CD4-positive, alpha-beta T cell treated with Interleukin-15 for 4 hours (primary cell): ENCODE measurements at places on chromosomes 3 and 15.

- no peak for DNase-seq
Measured at GRCh38 chr3:190378240-190378891, 9.6 kb upstream of the CLDN16 start.

- no peak for DNase-seq
Measured at GRCh38 chr3:124381575-124382333, 348.5 kb upstream of the UMPS start.

DNA sequence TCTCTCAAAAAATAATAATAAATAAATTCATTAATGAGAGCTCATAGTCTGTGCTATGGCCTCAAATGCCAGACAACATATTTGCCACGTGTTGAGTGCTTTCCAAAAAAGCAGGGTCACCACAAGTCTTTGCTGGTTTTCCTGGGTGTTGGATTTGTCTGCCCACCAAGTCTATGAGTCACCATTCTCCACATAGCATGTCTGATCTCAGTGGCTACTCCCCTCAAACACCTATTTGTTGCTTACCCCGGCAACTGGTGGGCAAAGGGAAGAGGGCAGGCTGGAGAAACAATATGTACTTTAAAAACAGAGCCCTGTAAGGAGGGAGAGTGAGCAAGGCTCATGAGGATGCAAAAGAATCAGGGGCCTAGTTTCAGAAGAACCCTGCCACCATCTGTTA lies 120.0 kb upstream of the ARRDC4 start:
- no peak for DNase-seq

- DNase-seq, result no peak
Measured at GRCh38 chr15:49644364-49644794, 23.5 kb downstream of the DTWD1 start.

- DNase-seq, result no peak
Measured at GRCh38 chr3:78141269-78141668, 1101.4 kb downstream of the ROBO2 start.

GRCh38 chr3:15310491-15311370 lies 21.7 kb downstream of the SH3BP5 start:
- DNase-seq, result peak; percentile 86

DNA sequence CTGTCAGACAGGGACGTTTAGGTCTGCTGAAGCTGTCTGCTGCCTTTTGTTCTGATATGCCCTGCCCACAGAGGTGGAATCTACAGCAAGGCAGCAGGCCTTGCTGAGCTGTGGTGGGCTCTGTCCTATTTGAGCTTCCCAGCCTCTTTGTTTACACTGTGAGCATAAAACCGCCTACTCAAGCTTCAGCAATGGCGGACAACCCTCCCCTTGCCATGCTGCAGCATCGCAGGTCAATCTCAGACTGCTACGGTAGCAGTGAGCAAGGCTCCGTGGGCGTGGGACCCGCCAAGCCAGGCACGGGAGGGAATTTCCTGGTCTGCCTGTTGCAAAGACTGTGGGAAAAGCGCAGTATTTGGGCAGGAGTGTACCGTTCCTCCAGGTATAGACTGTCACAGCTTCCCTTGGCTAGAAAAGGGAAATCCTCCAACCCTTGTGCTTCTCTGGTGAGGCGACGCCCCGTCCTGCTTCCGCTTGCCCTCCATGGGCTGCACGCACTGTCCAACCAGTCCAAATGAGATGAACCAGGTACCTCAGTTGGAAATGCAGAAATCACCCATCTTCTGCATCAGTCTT lies 71.4 kb downstream of the SPSB4 start:
- DNase-seq, result no peak

DNA sequence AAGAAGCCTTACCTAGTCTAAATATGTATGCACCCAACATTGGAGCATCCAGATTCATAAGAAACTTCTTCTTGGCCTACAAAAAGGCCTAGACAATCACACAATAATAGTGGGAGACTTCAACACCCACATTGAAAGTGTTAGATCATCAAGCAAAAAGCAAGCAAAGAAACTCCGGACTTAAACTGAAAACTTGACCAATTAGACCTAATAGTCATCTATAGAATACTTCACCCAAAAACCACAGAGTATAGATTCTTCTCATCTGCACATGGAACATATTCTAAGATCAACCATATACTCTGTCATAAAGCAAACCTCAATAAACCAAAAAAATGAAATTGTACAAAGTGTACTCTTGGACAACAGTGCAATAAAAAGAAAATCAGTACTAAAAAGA lies 22.3 kb upstream of the OR5K4 start:
- DNase-seq, result no peak

DNA sequence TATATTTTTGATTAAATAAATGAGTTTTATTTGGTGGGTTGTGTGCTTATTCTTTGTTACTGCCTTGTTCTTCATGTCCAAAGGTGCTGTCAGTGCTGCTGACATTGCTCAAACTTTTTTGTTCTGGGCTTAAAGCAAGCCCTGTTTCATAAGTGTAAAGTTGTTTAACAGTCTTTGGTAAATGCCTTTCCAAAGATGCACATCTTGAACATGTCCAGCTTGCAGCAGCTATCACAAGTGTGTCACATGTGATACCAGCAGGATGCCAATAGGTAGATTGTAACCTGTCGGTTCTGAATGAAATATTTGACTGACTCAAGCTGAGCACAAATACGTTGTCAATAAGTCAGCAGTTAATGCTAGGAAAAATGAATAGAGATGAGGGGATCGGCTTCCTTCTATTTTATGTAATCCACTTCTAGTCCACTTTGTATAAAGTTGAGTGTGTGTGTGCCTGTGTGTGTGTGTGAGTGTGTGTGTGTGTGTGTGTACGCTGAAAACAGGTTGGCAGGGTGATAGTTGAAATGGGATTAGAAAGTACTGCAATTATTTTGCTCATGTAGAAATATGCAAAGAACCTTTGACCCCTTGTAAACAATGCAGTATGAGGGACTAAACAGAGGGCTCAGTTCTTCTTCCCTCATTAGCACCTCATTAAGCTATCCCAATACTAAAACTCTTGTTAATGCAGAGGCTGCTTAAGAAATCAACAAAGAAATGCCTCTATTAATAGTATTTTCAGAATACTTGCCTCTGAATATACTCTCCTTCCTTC lies 986.5 kb downstream of the TUSC7 start:
- DNase-seq, result no peak

- DNase-seq, result no peak
Measured at GRCh38 chr3:119403201-119403600, 60.2 kb downstream of the TMEM39A start.

- DNase-seq, result no peak
Measured at GRCh38 chr3:40308725-40309417, 636 bp upstream of the EIF1B start.

DNA sequence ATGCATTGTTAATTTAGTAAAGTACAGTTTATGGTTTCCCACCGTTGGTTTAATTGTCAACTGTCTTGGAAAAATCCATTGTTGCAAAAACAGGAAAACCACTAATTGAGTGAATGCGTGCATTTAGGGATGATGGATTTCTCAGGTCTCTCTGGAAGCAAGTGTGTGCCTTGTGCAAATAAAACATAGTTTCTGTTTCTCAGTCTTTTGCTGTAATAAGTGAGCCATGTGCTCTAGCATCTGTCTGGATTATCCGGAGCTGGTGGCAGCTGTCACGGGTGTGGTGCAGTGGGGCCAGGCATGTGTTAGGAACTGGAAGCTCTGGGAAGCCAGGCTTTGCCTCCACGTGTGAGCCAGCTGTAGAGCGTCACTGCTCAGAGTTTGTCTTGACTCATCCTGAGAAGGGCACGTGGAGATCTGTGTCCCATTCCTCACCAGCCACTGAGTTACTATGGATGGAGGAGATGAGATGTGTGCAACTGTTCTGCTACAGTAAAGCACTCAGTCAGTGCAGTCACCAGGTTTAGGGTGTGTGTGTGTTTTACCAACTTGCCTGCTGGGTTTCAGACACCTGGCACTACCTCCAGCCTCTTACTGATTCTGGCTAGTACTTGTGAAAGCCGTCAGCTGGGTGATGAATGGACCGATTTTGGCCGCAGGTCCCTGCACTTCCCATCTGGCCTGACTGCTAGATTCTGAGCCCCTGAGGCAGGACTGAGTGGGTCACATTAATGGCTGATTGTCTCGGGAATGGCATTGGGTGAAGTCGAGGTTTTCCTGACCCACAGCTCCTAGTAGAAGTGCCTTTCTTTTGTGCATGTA lies 7.2 kb downstream of the APBA2 start:
- DNase-seq, result no peak

GRCh38 chr15:40006646-40007045 lies 32.3 kb downstream of the SRP14 start:
- DNase-seq, result no peak

- no peak for DNase-seq
Measured at GRCh38 chr3:23712656-23713559, 92.8 kb upstream of the UBE2E1 start.

- no peak for DNase-seq
Measured at GRCh38 chr3:149481056-149481455, 6.6 kb downstream of the TM4SF4 start.

DNA sequence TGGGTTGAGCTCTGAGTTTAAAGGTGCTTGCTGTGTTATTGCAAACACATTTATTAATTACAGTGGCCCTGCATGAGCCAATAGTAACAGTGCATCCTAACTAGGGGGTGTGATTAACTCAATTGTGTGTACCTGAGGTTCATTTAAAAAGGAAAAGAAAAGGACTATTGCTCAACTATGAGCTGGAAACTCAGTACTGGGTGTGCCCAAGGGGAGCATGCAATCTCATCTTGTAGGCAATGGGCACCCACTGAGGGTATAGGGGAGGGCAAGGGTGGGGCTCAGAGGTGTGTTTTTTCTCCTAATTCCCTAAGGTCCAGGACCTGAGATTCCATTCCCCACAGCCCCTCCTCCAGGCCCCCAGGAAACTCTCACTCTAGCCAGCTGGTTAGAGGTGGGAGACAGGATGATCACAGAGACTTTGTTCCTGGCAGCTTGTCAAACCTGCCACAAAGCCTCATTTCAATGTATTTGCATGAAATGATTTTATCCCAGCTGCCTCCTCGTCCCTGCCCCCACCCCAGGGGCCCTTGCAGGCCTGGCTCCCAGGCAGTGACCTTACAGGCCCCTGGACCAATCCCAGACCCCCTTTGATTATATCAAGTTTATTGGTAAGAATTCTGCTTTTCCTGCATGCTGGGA lies 220.7 kb downstream of the TBC1D2B start:
- no peak for DNase-seq

- DNase-seq, result no peak
Measured at GRCh38 chr3:62109534-62109933, 263.8 kb downstream of the FEZF2 start.

GRCh38 chr3:183824761-183825455 lies 469 bp downstream of the MAP6D1 start:
- no peak for DNase-seq

- no peak for DNase-seq
Measured at GRCh38 chr3:156630081-156630772, 44.2 kb upstream of the TIPARP start.

DNA sequence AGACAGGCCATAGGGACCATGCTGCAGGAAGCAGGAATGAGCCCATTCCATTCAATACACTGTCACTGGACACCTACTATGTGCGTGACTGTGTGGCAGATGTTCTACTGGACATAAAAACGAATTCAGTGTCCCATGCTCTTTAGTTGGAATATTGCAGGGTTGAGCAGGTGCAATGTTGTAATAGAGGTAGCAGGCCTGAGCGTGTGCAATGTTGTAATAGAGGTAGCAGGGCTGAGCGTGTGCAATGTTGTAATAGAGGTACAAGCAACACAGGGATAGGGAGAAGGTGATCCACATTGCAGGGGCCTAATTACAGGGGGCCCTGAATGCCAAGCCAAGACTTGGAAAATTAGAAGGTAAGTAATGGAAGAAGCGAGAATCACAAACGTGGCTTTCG lies 261.4 kb upstream of the HES1 start:
- DNase-seq, result no peak

DNA sequence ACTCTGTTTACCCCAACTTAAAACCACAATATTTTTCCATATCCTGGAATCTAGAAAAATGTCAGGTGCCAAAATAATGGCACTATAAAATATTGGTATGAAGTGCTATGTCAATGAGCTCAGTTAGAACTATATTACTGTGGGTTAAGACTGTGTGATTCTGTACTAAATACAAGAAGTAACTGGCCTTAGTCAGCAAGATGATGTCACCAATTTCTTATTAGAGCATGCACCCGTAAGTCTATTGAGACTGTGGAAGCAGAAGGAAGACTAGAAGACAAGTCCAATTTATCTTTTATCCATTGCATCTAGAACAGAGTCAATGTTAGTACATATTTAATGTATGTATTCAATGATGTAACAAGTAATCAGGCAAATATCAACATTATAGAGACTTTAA lies 25.0 kb downstream of the LRRC58 start:
- DNase-seq, result no peak

DNA sequence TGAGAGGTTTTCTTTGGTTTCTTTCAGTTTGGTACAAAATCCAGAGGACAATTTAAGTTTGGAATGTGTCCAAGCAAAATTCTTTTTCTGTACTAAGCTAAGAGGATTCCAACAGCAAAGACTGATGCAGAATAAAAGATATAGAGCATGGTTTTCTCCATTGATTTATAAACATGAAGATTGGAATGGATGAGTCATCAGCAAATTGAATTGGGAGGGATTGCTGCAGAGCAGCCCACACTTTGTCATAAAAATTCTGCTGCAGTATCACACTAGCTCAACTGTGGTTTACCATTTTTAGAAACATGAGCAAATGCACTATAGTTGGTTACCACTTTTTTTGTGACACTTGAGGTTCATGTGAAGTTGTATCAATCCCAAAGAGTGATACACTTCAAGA lies 16.1 kb upstream of the LARP6 start:
- no peak for DNase-seq

GRCh38 chr3:12632523-12632922 lies 31.4 kb downstream of the RAF1 start:
- DNase-seq, result no peak

- no peak for DNase-seq
Measured at GRCh38 chr3:141830508-141830907, 45.9 kb upstream of the ATP1B3 start.

GRCh38 chr3:155979746-155980145 lies 109.3 kb downstream of the GMPS start:
- DNase-seq, result no peak

DNA sequence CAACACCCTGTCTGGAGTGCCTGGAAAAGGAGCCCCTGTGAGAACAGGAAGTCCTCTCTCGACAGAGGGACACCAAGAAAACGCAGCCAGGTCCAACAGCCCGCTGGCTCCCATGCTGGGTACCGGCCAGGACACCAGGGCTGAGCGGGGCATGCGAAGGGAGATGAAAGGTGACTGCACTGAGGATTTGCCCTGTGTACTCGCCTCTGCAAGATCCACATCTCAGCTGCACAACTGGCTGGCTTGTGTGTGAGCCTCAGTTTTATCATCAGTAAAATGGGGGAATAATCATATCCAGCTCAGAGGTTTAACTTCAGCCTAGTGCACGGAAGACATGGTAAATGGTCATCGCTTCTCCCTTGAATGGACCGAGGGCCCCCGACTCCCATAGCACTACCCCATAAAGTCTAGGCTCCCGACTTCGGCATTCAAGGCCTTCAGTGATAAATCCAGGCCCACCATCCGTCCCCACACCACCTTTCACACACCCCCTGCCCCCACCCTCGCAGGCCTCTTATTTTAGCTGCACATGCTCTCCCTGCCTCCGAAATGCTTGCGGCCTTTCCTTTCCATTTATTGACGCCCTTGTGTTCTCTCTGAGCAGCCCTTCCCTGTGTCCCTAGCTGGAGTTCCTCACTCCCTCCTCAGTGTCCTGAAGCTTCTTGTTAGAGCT lies 15.8 kb downstream of the ISG20 start:
- DNase-seq, result no peak
